Stimulated activated CD8-positive, alpha-beta memory T cell treated with anti-CD3 and anti-CD28 coated beads, Interleukin-2, amount 100 ng/mL, for 48 hours (primary cell): ENCODE measurements at places on chromosomes 7 and 10.
A peak's percentile ranks its signal among the peaks of the same experiment; 100 is the strongest.

DNA sequence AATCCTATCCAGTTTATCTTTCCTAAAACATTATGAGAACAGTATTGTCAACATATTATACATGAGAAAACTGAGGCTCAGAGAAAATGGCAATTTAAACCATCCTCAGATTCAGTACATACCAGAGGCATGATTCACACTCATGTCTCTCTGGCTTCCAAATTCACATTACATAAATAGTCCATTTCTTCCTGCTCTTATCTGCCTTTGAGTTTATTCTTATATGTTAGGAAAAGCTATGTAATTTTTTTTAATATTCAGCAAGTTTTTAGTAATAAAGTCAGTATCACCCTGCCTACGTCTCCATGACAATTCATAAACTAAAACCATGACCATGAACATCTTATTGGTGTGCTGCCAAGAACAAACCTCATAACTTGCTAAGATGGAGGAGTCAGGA, 1260.2 kb upstream of the SORCS1 start:
- DNase-seq, result no peak

- DNase-seq, result no peak
Observed at GRCh38 chr10:24097751-24098207, 111.2 kb upstream of the KIAA1217 start.

DNA sequence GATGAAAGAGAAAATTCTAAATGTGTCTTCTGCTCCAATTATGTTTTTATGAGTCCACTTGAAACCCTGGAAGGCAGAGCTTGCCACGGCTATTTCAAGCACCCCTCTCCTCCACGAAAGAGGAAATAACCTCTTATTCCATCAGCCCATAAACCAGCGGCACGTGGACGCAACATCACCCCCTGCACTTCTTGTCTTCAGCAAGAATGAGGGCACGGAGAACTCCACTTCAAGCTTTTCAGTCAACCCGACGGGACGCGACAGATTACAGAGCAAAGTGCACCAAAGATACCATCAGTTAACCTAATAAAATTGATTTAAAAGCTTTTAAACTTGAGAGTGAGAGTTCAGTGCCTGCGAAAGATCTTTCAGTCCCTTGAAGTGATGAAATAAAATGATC, 406.3 kb downstream of the GALNT17 start:
- DNase-seq, result no peak

- no peak for DNase-seq
Observed at GRCh38 chr7:105841866-105842265, 34.5 kb downstream of the ATXN7L1 start.

DNA sequence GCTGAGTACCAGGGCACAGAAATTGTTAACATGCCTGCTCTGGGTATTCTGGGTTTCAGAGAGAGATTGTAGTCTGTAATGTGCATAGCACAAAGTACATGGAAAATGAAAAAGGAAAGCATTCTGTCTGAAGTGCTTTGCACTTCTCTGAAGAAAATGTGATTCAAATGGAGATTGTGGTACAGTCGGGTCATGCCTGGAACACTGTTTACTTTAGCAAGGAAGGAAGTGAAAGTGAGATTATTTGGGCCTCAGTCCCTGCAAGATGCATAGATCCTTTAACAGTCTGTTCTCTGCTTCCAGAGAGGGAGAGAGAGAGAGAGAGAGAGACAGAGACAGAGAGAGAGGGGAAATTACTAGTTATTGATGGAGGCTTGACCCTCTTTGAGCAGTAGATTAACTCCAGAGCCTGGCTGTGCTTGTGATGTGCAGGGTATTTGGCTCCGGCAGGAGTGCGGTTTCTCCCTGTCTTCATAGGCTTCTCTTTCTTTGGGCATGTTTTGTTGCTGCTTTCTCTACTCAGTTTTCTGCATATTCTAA, 5.4 kb downstream of the VWC2 start:
- DNase-seq, result no peak

- DNase-seq, result peak; percentile 72
Observed at GRCh38 chr7:149620961-149621360, 123.4 kb upstream of the ZNF746 start.

GRCh38 chr7:57867884-57868701, 418.1 kb downstream of the ZNF716 start:
- DNase-seq, result no peak

DNA sequence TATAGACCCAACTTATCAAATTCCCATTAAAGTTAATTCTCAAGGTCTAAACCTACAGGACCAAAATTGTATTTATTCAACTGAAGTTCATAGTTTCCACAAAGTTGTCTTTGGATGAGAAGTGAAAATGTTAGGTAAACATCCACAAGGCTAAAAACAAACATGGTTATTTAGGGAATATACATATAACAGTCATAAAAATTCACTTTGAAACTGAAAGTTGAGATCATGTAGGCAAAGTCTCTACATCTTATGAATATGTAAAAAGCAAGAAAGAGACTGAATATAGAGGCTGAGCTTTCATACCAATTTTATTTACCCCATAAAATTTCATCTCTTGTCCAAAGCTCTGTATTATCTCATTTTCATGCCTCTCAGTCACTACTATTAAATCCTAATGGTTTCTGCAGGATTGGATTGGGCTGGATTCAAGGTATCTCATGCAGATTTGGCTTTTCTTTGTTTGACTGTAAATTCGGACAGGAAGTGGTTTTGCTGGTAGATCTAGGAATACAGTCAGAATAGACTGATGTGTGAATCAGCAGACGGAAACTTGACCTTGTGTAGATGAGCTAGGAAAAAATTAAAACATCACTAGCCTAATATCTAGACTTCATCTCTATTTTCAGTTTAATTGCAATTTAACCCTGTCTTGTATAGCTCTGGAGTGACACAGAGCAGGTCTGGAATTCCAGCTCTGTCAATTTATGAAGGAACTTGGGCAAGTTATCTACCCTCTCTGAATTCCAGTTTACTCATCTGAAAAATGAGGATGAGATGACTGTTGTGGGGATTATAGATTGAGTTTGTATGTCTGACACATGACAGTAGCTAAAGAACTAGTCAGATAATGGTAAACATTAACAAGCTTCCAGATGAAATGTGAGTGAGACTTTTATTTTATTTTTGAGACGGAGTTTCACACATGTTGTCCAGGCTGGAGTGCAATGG, 27.3 kb upstream of the SKAP2 start:
- DNase-seq, result no peak

DNA sequence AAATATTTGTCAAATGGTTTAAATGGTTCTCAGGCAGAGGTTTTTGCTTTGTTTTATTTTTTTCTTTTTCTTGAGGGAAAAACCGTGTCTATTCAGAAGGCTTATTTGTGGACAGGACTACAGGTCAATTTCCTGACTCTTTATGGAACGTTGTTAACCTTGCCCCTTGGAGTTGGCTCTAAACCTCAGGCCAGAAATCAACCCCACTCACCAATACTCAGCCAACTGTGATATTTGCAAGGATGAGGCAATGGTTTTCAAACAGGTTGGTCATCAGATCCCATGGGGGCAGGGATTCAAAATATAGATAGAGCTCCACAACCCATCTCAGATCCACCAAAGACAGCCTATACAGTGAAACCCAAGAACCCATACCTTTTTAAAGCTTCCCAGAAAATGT, 10.2 kb downstream of the PDLIM1 start:
- no peak for DNase-seq

DNA sequence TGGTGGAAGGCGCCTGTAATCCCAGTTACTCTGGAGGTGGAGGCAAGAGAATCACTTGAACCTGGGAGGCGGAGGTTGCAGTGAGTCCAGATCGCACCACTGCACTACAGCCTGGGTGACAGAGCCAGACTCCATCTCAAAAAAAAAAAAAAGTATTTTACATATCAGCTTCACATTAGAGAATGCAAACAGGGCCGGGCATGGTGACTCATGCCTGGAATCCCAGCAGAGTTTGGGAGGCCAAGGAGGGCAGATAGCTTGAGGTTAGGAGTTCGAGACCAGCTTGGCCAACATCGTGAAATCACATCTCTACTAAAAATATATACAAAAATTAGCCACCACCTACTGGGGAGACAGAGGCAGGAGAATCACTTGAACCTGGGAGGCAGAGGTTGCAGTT, 31.6 kb downstream of the USP54 start:
- DNase-seq, result no peak

GRCh38 chr7:2862831-2863361, 18.8 kb upstream of the GNA12 start:
- peak; percentile 27 for DNase-seq

GRCh38 chr7:115346685-115347084, 424.8 kb downstream of the MDFIC start:
- no peak for DNase-seq

GRCh38 chr10:121835376-121835775, 92.5 kb downstream of the ATE1 start:
- DNase-seq, result no peak

DNA sequence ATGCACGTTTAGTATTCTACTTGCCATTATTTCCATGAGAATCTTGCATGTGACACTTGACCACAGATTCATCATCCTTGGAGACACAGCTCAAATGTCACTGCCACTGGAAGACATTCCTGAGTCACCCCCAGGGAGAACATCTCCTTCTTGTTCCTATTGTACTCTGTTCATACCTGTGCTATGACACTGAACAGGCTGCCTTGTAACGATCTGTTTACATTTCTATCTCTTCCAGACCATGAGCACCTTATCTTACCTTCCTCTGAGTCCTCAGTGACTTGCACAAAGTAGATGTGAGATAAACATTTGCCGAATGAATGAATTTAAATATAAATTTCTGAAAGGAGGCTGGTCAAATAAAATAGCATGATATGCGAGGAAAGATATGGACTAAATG, 331.9 kb upstream of the LRRN3 start:
- DNase-seq, result no peak

DNA sequence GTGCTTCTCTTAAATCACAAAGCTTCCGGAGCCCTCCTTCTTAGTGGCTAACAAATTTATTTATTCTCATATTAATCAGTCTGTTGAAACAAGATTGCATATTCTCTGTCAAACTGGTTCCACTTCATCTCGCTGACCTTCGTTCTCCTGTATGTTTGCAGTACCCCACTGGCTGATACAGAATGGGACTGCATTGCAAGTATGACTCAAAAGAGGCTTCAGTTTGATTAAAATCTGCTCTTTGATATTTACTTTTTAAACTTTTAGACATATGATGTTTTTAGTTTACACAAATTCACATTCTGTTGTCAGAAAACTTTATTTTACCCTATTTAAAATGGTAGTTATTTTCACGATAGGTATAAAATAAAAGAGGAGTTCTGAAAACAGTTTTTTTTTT, 14.3 kb upstream of the ARHGAP12 start:
- no peak for DNase-seq

DNA sequence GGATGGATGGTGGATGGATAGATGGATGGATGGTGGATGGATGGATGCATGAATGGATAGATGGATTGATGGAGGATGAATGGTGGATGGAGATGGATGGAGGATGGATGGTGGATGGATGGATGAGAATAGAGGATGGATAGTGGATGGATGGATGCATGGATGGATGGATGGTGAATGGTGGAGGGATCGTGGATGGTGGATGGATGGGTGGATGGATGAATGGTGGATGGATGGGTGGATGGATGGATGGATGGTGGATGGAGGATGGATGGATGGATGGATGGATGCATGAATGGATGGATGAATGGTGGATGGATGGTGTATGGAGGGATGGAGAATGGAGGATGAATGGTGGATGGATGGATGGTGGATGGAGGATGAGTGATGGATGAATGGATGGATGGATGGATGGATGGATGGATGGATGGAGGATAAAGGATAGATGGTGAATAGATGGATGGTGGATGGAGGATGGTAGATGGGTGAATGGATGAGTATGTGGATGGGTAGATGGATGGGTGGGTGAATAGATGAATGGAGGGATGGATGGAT, 76.3 kb downstream of the PDGFA start:
- no peak for DNase-seq

DNA sequence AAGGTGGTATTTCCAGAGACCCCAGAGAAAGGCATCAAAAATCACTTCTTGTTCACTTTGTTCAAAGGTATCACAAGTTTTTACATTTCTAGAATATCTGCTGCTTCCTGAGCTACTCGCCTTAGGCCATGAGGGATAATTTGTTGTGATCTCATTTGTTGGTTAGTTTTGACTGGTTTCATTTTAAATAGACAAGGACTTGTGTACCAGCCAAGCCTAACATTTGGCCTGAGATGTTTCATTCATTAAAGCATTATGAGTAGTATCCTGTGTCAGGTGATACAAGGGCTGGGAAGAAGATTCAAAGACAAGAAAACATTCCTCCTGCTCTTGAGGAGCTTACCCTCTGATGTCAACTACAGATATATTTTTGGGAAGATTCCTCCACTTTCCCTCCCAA, 170.3 kb upstream of the FAM171A1 start:
- no peak for DNase-seq

- no peak for DNase-seq
Observed at GRCh38 chr10:24791084-24791726, 67.5 kb upstream of the ARHGAP21 start.

- DNase-seq, result no peak
Observed at GRCh38 chr10:122264436-122264835, 6.7 kb upstream of the BTBD16 start.

DNA sequence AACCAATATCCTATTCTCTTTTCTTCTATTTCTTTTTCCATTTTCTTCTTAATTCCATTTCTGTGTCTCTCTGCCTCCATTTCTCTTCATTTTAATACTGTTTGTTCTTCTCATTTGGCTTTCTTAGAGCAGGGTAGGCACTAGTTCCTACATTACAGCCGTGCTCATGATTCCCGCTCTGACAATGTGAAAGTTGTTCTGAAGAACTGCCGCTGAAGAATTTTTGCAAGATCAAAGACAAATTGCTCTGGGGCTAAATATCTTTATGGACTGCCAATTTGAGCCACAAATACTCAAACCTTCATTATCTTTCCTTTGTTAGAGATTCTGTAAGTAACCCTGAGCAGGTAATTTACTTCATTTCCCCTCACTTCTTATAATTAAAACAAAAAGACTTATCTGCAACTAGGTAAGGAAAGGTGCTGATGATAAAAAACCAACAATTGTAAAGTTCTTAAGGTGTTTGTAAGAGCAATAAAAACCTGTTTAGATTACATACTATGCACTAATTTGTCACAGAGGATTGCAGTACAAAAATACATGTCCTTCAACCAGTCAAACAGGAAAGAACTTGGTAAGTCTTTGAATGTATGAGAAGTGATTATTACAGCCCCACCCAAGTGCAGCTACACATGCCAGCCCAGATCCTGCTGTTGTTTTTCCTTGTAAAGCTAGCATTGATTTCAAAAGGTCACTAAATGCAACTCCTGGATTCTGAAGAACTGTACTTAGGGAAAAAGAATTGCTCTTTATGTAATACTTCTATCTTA, 127.5 kb downstream of the COL28A1 start:
- no peak for DNase-seq

GRCh38 chr7:135825406-135825805, 76.8 kb upstream of the FAM180A start:
- no peak for DNase-seq

DNA sequence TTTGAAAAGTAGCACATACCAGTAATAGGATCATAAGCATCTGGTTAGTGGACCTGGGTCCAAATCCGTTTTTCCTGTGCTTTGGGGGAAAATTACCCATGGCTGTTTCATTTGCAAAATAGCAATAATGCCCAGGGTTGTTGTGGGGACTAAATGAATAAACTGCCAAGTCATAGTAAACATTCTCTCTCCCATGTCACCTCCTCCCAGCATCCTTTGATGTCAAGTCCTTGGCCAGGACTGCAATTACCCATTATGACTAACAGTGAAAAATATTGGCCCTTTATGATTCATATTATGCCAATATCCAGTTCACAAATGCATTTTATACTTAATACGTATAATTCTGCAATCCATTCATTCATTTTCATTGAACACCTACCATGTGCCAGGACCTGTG, 23.0 kb downstream of the TOMM7 start:
- DNase-seq, result no peak
